ENCODE measurements at places on chromosomes 16 and 17.

- DNase-seq, result no peak
These were observed 65.2 kb downstream of the FTO start for GRCh38 chr16:53769185-53769584.

GRCh38 chr17:31527606-31528005 lies 136.1 kb downstream of the RAB11FIP4 start:
- DNase-seq, result no peak

DNA sequence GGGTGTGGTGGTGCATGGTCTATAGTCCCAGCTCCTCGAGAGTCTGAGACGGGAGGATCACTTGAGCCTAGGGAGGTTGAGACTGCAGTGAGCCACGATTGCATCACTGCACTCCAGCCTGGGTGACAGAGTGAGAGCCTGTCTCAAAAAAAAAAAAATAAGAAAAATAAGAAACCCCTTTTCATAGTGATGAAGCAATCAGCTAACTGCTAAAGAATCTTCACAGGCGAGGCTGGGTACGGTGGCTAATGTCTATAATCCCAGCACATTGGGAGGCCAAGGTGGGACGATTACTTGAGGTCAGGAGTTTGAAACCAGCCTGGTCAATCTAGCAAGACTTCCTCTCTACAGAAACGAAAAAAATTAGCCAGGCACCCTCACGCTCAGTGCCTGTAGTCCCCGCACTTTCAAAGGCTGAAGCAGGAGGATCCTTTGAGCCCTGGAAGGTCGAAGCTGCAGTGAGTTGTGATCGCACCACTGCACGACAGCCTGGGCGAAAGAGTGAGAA lies 760 bp downstream of the SLFN12L start:
- peak; percentile 60 for DNase-seq

GRCh38 chr17:81419886-81420768 lies 24.9 kb downstream of the BAHCC1 start:
- DNase-seq, result no peak

DNA sequence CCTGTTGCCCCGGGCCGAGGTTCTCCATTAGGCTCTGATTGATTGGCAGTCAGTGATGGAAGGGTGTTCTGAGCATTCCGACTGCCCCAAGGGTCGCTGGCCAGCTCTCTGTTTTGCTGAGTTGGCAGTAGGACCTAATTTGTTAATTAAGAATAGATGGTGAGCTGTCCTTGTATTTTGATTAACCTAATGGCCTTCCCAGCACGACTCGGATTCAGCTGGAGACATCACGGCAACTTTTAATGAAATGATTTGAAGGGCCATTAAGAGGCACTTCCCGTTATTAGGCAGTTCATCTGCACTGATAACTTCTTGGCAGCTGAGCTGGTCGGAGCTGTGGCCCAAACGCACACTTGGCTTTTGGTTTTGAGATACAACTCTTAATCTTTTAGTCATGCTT lies 74.2 kb downstream of the HAPSTR1 start:
- no peak for DNase-seq

DNA sequence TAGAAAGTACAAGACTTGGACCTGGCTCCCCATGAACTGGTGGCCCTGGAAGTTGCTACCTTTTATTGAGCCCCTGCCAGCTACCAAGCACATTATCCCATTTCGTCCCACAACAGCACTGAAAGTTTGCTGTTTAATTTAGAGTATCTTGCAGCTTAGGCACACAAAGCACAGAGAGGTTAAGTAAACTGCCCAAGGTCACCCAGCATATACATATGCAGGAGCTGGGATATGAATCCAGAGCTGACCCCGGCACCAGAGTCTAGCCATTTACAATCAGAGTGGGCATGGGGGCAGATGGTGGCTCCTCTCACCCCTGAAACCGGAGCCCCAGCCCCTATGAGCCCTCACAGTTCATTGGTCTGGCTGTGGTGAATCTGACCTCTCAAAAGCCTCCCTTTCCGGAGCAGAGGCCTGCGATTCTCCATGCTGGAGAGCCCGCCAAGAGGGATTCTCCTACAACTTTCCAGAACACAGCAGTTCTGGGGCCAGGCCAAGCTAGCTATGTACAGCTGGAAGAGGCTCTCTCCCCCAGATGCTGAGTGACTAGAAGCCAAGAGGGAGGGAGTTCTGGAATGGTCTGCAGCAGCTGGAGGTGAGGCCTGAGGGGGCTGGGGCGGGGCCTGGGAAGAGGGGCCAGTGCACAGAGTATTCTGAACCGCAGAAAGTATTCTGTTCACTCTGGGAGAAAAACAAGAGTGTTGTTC lies 58.3 kb downstream of the SREBF1 start:
- no peak for DNase-seq

- DNase-seq, result no peak
These were observed 7.0 kb downstream of the SGSH start for GRCh38 chr17:80212962-80213642.

DNA sequence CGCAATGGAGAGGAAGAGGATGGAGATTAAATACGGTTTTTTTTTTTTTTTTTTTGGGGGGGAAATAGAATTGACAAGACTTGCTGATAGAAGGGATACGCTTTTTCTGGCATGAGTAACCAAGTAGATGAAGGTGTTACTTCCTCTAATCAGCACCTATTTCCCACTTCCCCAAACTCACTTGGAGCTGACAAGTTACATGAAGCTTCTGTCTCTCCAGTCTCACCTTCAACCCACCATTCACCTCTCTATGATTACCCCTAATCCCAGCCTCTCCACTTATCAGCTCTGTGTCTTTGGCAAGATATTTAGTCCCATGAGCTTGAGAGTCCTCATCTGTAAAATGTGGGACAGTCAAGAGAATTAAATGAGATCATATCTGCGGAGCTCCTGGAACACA lies 185.9 kb upstream of the HS3ST3A1 start:
- DNase-seq, result no peak
